ENCODE measurements at places on chromosomes 11 and 22.

GRCh38 chr11:44328138-44328660 lies 18.3 kb upstream of the ALX4 start:
- no peak for DNase-seq

DNA sequence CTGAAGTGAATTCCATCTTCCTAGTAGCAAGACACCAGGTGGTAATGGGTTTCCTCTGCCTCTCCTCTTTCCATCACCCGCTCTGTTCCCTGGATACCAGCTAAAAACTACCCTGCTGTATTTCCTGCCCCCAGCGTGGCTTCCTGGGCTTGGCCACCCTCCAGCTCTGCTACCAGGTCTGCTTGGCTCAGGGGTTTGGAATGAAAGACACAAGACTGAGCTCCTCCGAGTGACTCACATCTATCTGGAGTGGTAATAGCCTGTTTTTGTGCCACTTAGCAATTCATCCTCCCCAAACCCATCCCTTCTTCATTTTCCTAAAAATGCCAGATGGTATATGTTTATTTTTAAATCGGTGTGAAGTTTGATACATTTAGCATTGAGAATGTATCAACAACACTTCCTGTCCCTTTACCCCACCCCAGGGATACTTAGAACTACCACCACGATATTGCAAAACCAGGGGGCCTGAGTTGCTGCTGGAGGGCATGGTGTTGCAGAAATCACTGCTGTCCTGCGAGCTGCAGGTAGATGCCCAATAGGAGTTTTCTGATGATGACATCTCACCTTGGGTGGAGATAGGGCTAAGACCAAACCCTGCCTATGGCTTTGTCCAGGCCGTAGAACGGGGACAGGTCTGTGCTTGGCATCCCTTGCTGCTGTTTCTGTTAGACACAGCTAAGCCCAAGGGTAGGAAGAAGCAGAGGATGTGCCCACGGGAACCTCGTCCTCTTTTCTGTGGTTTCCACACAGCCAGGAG lies 7.5 kb upstream of the MICAL3 start:
- DNase-seq: no peak

- no peak for DNase-seq
These were observed 380.5 kb downstream of the SHANK2 start for GRCh38 chr11:70871881-70872280.

DNA sequence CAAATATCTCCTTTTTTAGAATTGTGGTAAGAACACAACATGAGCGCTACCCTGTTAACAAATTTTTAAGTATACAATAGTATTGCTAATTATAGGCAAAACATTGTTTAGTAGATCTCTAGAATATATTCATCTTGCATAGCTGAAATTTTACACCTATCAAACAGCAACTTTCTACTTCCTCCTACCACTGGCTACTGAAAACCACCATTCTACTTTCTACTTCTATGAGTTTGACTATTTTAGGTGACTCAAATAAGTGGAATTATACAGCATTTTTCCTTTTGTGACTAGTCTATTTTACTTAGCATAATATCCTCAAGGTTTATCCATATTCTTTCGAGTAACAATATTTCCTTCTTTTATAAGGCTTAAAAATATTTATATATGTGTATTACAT lies 128.4 kb downstream of the FAM76B start:
- no peak for DNase-seq

DNA sequence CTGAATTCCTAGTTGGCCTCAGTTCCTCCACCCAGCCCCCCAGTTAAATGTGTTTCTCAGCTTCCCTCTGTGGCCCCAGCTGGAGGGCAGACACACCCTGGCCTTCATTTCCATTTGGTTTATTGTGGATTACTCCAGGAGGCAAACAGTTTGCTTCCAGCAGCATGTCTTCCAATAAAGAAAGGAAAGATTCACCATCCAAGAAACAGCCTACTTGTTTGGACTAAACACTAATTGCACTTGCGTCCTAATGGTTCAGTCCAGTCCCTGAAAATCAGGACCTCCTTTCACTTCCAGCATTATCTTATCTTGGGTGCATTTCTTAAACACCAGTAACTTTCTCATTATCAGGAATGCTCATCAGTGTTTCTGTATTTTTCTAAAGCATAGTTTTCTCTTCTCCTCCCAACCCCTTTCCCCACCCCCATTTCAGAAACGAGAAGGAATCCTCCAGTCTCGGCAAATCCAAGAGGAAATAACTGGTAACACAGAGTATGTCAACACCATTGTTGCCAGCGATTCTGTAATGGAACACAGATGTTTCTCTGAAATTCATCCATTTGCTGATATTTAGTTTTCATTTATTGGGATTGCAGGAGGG lies 130.9 kb downstream of the PARVA start:
- DNase-seq: no peak

GRCh38 chr11:110778343-110778742 lies 66.1 kb upstream of the ARHGAP20 start:
- DNase-seq: no peak

GRCh38 chr22:47215851-47216250 lies 453.4 kb downstream of the TBC1D22A start:
- no peak for DNase-seq

DNA sequence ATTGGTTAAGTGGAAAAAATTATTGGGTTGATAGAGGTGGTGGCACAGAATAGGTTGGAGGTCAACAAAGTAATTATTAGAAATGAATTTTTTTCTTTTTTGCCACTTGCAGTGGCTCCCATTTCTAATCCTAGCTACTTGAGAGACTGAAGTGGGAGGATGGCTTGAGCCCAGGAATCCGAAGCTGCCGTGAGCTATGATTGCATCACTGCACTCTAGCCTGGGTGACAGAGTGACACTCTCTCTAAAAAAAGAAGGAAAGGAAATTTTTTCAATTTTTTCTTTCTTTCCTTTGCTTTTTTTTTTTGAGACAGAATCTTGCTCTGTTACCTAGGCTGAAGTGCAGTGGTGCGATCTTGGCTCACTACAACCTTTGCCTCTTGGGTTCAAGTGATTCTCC lies 2.2 kb upstream of the BCO2 start:
- DNase-seq: no peak

- no peak for DNase-seq
These were observed 105.6 kb upstream of the ALDH3B2 start for GRCh38 chr11:67780056-67780455.

- no peak for DNase-seq
These were observed 50.5 kb upstream of the CARS1 start for GRCh38 chr11:3107608-3108182.

GRCh38 chr22:40105755-40106154 lies 72.0 kb upstream of the TNRC6B start:
- no peak for DNase-seq

- DNase-seq: no peak
These were observed 98.2 kb upstream of the IGLL5 start for GRCh38 chr22:22789233-22789921.

DNA sequence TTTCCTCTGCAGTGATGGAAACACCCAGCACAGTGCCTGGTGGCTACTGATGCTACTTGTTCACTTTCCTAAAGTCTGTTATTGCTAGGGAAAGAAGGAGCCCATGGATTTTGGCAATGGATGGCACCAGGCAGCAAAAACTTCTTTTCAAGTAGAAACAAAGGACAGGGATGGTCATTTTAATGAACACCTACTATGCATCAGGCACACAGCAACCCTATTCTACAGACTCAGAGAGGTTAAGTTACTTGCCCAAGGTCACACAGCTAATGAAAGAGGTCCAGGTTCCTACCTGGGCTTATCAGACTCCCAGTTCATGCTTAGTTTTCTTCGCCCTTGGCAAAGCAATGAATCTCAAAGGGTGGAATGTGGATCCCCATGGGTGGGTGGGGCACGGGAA lies 36.9 kb upstream of the CD82 start:
- DNase-seq: no peak

GRCh38 chr11:32034149-32034548 lies 56.7 kb upstream of the RCN1 start:
- DNase-seq: no peak

DNA sequence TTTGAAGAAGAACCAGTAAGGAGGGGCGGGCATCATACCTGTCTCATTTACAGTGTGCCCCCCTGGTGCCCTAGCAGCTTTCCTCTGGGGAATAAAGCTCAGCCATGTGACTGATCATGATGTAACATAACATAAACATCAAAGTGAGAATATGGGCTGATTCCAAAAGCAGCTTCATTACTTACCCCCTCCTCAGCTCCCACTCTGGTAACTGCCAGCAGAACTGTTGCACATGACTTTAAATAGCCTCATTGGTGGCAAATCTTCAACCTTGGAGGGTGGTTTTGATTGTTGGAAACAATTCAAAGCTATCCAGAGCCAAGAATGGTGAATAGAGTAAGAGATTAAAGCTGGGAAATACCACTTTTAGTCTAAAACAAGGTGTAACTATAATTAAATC lies 384.6 kb downstream of the BUD13 start:
- DNase-seq: no peak

DNA sequence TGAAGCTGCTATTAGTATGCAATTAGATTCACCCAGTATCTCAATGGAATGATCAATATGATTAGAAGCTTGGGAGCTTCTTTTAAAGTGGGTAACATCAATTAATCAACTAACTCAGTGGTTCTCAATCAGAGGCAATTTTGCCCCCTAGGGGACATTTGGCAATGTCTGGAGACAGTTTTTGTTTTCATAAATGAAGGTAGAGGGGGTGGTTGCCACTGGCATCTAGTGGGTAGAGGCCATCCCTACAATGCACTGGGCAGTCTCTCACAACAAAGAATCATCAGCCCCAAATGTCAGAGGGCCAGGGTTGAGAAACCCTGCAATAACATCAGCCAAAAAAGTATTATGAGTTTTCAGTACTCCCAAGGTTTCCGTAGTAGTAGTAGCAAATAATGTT lies 5.9 kb upstream of the AMOTL1 start:
- no peak for DNase-seq

DNA sequence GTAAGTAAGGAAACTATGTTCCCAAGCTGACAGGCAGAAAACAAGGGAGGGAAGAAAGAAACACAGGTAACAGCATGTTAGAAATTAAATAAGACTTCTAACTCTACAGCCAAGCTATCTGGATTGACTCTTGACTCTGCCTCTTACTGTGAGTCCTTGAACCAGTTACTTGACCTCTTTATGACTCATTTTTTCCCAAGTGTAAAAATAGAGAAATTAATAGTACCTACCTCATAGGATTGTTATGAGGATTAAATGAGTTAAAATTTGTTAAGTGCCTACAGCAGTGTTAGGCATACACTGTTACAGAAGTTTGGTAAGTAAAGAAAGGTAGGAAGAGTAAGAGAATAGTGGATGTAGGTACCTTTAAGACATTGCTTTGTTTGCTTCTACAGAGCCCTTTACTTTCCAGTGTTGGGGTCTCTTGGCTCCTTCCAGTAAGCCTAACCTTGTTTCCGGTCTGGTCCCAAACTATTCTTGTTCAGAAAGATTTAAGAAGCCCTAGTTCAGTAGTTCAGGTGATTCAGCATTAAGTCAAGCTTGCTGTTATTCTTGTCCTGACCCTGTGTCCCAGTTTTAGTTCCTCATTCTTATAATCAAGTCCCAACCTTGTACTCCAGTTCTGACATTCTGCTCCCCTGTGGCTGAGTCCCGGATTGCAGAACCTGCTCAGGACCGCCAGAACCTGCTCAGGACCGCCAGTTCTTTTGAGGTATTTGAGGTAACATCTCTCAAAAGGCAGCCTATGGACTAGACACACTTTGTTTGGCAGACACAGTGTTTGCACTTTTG lies 963.4 kb upstream of the CCDC90B start:
- DNase-seq: no peak

DNA sequence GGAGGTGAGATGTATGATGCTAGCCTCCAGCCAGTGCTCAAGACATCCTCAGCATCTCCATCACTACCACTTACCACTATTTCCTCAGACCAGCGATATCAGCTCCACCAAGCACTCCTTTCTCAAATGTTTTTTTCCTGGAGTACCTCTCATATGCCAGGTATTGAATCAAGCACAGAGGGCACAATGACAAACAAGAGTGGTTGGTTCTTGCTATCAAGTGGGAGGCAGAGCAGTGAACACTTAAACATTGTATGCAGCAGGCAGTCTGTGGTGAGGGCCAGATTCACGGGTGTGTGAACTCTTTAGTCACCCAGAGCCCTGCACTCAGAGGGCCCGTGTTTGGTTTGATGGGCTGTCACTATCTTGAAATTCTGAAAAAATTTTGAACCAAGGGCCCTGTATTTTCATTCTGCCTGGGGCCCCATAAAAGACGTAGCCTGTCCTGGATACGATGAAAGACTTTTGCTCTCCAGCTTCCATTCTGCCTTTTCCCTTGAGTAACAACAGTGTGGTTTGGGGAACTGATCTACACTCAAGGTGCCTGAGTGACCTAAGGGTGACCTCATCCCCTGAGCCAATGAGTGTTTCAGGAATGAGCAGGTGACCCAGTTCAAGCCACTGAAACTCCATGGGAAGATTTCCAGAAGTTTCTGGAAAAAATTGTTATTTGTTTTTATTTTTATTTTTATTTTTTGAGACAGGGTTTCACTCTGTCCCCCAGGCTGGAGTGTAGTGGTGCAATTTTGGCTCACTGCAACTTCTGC lies 348.4 kb upstream of the NARS2 start:
- no peak for DNase-seq

DNA sequence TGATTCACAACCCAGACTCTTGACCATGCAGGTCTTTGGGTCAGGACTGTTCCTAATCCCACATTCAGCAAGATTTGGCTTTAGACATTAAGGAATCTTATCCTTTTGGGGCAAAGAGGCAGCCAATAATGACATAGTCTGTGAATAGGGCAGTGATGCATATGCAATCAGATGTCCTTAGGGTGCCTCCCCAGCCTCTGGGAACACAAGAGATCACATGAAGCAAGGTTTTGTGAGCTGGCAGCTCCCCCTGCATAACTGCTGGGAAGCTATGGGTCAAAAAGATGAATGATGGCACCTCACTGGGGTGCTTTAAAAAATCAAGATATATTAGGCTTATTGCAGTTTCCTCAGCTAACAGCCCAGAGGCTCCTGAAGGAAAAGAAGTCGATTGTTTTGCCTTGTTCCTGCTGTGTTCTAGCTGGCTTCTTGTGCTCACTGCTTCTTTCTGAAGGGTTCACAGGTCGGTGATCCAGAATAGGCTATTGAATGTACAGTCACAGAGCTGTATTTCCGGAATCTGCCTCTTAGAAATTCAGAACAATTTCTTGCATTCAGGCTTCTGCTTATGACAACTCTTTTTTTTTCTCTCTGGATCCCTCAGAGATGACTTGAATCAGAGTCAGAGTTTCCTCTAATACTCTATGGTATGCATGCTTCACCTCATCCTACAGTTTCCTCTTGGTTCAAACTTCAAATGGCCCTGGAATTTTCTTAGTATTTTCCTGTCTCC lies 31.7 kb downstream of the INSC start:
- DNase-seq: no peak

All from stimulated activated CD4-positive, alpha-beta T cell treated with anti-CD3 and anti-CD28 coated beads, Interleukin-1b, Interleukin-23, amount 100 ng/mL, for 24 hours (primary cell).